ENCODE measurements at places on chromosomes 3 and 15.

- DNase-seq = no peak
Observed at GRCh38 chr15:60683156-60683555, 204.2 kb upstream of the ICE2 start.

- no peak for DNase-seq
Observed at GRCh38 chr3:101942356-101942755, 93.0 kb downstream of the NFKBIZ start.

DNA sequence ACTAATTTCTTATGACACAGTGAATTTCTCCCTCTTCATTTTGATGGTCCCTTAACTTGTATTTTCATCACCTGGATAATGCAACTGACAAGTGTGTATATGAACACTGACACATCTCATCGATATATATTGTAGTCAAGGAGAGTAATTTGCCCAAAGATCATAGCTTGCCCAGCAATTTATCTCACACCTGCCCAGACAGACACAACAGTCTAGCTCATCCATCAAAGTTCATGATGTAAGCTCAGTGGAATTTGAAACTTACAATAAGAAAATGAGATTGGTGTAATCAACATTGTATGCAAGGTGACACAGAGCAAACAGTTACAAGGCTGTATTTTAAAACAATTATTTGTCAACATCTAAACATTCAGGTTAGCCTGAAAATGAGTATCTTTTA, 805.8 kb downstream of the NAALADL2 start:
- no peak for DNase-seq

DNA sequence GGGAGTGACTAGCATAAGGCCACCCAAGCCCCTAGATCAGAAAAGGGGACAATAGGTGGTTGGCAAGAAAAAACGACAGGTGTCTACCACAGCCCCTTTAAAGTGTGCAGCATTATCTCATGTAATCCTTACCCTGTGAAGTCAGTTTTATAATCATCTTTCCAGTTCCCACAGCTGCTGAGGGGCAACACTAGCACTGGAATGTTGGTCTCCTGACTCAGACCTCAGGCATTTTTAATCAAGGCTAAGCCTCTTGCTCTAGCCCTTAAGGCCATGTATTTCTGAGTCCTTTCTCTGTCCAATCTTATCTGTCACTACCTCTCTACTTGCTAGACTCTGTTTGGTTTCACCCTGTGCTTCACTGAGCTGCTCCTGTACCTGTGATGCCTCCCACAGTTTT, 171.7 kb downstream of the TLE3 start:
- no peak for DNase-seq

DNA sequence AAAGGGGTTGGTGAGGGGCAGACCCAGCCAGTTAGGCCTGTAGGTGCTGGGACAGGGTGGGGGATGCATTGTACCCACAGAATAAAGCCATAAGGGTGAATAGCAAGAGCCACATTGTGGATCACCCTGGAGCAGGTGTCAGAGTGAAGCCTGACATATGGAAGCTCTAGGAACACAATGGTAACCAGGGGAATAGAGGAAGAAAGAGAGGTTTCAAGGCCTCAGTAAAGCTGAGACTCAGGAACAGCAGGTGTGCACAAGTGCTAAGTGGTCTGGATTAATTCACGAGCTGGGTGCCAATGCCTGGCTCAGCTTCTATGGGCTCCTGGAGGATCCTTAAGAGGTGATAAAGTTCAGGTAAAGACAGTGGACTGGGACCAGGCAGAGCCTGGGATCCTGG, 323.7 kb upstream of the CTNNB1 start:
- no peak for DNase-seq

DNA sequence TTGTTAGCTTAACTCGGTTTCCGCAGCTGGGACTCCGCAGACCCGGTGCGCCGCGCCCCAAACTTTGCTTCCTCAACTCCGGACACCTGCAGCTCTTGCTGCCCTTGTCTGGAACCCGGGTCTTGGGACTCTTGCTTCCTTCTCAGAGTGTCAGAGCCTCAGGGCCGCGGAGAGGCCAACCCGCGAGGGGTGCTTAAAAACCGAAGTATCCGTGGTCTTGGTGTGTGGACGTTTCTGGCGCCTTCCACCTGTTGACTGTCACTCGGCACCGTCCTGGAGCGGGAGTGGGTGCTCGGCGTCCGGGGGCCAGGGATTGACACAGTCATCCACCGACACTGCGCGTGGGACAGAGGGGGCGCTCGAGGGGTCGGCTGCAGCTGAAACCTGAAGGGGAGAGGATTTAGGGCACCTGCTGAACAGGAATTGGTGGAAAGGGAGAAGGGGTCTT, 386 bp downstream of the SQOR start:
- no peak for DNase-seq

GRCh38 chr3:127964053-127964452, 49.0 kb downstream of the KBTBD12 start:
- peak; percentile 64 for DNase-seq

- no peak for DNase-seq
Observed at GRCh38 chr3:51679777-51680176, 8.7 kb downstream of the TEX264 start.

GRCh38 chr3:153210660-153211059, 48.6 kb downstream of the RAP2B start:
- DNase-seq = no peak

DNA sequence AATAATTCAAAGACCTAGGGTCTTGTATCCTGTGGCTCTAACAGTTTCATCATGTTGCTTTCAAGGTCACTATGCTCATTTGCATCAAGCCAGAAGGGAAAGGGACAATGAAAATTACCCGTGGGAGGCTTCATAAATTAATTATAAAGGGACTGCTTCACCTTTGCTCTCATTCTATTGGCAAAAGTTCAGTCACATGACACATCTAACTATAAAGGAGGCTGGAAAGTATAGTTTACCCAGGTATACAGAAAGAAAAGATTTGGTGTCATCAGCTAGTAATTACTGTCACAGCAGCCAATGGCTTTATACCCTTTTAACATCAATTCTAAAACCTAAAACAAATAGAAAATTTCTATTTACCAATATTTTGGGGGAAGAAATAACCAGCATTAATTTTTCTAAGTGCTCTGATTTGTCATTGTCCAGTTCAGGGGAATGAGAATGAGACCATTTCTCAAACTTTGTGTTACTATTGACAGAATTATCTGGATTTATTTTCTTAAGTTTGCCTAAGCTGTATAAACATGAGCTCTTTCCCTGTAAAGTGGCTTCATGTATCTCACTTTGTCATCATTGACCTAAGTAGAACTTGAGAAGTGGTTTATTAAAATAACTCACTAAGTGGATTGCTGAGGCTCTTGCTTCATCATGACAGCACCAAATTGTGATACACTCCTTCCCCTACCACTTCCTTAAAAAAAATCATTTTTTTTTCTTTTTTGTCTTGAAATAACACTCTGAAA, 257.7 kb upstream of the PEX5L start:
- no peak for DNase-seq

DNA sequence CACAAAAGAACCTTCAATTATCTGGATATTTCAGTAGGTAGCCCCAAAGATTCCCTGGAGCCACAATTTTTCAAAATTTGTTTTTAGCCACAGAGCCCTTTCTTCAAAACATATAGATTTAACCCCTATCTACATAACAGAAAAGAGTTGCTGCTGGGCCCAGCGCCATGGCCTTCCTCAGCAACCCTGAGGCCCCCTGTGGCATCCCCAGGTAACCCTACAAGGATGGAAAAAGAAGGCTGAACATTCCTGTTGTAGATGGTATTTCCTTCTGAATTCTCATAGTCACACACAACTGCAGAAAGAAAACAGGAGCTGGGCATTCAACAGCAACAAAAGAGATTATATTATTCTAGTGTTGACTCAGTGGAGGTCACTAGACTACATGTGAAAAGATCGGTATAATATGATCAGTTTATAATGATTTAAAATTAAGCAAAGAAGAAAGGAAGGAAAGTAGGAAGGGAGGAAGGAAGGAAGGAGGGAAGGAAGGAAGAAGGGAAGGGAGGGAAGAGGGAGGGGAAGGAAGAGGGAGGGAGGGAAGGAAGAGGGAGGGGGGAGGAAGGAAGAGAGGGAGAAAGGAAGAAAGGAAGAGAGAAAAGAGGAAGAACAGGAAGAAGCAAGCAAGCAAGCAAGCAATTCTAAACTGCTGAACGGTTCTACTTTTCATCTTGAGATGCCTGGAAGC, 342.5 kb upstream of the NR2F2 start:
- no peak for DNase-seq

GRCh38 chr3:158823426-158823825, 21.6 kb downstream of the MFSD1 start:
- no peak for DNase-seq

- DNase-seq = no peak
Observed at GRCh38 chr3:105728771-105729312, 140.0 kb downstream of the CBLB start.

DNA sequence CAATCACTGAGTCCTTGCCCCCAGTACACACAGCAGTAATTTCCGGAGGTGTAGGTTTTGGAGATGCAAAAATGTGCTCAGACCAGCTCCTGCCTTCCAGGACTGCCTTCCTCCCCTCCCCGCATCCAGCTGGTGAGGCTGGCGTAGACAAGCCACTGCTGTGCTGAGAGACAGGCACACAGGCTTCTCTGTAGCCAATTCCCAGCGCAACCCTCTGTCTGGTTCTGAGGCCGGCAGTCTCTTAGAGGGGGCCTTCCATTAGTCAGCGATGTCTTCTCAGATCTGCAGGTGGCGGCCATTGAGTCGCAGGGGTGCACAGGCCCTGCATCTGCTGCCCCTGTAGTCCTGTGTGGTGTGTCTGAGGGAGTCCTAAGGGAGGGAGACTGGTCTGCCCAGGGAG, 114.4 kb downstream of the DNAJB8 start:
- no peak for DNase-seq

- DNase-seq = no peak
Observed at GRCh38 chr15:68609629-68610028, 30.8 kb downstream of the CORO2B start.

GRCh38 chr3:123909785-123910184, 25.7 kb upstream of the MYLK start:
- no peak for DNase-seq

GRCh38 chr3:113054552-113054951, 63.8 kb downstream of the GTPBP8 start:
- DNase-seq = no peak

GRCh38 chr15:91862891-91863504, 9.5 kb downstream of the SLCO3A1 start:
- no peak for DNase-seq

DNA sequence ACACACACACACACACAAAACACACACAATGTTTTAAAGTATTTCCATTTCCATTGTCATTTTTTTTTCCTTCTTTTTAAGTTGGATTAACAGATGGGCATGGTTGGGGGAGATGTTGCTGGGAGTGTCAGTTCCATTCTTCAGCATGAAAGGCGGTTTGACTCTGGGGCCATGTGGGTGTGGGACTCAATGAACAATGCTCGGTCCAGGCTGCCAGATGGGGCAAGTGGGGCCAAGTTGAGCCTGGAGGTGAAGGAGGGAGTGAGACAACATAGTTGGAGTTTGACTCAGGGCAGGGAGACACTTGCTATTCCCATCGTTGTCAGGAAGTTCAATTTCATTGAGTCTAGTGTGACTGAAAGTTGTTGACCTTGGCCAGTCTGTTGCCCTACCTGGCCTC, 125.3 kb downstream of the TLE3 start:
- no peak for DNase-seq

GRCh38 chr3:101781166-101781565, 2.2 kb downstream of the NXPE3 start:
- no peak for DNase-seq

DNA sequence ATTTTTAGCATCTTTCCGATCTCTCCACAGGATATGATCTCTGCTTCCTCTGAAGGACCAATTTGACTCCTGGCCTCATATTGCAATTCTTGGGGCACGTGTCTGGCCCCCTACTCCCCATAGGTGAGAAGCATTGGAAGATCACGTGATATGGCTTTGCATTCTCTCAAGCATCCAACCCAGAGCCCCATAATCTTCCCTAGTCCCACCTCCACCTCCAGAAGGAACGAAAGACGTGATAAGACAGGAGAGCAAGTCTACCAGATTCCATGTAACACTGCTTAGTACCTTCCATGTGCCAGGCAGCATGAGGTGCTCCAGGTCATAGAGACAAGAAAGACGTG, 176.3 kb downstream of the MEGF11 start:
- no peak for DNase-seq

DNA sequence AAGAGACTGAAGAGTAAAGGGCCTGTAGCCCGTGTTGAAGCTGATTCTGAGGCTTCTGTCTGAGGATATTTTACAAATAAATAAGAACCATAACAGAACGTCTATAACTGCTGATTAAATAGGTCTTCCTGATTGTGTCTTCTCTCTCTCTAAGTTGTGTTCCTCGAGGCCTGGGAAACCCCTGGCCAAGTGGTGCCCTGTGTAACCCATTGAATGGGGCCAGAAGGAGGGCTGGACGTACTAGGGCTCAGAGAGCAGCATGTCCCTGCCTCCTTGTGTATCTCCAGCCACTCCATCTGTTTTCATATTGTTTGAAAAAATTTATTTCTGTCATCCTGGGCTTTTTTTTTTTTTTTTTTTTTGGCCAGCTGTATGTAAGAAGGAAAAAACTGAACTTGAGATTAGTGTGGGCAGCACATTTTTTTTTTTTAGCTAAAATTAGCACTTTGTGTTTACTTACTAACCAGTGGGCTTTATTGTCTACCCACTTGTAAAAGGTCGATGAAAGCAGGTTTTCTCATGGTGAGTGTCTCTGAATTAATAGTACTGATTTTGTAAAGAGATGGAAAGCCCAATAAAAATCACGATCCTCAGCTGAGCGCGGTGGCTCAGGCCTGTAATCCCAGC, 10.7 kb downstream of the DHX30 start:
- DNase-seq = no peak

DNA sequence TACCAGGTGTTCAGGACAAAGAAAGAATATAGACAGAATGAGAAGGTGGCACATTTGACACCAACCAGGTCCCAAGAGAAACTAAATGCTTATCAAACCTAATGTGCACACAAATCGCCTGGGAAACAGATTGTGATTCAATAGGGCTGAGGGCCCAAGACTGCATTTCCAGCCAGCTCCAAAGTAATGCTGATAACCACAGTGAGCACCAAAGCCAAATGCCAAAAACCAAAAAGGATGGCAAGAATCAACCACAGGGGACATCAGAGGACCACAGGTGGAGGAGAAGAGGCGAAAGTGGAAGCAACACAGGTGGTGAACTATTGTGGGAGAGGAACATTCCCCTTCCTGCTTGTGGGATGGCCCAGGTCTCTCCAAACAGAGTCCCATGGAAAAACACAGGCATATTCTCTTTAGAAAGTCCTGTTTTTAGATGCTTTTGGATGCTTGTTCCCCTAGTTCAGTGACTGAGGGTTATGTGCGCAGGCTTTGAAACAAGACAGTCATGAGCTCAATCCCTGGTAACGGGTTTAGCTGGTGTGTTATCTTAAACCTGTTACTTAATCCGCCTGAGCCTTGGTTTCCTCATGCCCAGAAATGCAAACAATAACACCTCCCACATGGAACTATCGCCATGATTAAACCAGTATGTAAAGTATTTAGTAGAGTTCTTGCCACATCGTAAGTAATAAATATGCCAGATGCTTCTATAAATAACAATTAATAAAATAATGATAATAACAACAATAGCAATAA, 241.7 kb downstream of the ATP8B4 start:
- no peak for DNase-seq

All from NCI-H510A (cell line).